COLO829 (cell line): ENCODE measurements at places on chromosomes 6 and 20.

DNA sequence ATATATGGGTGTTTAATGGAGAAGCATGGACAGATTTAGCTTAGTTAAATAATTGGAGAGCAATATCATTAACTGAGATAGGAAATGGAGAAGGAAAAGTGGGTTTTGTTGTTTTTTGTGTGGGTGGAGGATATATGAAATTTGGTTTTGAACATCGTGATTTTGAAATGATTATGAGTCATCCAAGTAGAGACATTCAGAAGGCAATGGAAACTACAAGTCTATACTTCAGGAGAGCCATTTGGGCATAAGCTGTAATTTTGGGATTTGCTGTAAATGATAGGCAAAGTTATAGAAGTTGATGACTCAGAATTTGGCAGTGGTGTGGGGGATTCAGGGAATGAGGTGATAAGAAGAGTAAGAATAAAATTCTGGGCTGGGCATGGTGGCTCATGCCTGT, 27.4 kb upstream of the FAM135A start:
- DNase-seq: no peak

DNA sequence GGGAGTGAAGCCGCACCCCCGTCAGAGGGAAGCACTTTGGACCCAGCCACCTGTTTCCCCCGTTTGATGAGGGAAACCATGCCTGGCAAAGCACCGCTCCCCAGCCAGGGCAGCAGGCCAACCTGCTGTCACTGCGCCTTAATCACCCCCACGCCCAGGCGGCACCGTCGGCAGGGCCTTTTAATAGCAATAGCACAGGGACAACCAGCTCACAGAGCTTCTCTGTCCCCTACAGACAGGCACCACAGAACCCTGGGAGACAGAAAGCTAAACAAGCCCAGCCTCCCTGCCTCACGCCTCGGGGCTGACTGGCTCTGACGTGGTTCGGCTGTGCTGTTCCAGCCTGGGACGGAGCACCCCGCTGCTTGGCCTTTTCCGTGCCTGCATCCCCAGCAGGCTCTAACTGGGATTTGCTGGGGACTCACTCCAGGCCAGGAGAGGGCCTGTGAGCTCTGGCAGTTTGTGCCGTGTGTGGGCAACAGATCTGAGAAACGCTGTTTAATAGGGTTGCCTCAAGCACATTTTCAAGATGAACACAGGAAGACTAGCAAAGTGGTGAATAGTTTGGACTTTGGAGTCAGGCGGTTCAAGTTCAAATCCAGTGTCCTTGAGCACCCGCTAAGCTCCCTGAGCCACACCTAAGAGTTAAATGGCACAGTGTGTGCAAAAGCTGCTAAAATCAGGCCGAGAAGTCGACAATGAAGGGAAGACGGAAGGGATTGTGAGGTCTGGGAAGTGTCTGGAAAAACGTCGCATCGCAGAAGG, 223.8 kb downstream of the NRN1 start:
- no peak for DNase-seq

DNA sequence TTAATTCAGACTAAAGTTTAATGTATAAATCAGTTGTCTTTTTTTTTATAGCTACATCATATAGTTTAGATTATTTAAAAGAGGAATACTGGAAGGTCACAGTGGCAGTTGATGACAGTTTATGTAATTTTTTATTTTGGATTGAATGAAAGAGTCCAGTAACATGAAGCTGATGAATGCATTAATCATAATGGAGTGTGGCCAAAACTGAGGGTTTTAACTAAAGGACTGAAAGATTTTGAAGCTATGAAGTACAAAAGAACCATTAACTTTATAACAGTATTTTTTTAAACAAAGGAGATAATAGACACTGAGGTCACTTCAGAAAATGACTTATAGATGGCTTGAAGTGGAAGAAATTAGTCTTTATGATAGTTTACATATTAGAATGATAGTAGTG, 41.3 kb downstream of the TRMT11 start:
- no peak for DNase-seq

- DNase-seq: no peak
These were observed 10.8 kb downstream of the GPR31 start for GRCh38 chr6:167146977-167147376.

- no peak for DNase-seq
These were observed 77.8 kb downstream of the NINL start for GRCh38 chr20:25507385-25508082.
